NCI-H2081 treated with DMSO at 0.1 percent for 48 hours (cell line): ENCODE measurements at places on chromosomes 3 and 15.

DNA sequence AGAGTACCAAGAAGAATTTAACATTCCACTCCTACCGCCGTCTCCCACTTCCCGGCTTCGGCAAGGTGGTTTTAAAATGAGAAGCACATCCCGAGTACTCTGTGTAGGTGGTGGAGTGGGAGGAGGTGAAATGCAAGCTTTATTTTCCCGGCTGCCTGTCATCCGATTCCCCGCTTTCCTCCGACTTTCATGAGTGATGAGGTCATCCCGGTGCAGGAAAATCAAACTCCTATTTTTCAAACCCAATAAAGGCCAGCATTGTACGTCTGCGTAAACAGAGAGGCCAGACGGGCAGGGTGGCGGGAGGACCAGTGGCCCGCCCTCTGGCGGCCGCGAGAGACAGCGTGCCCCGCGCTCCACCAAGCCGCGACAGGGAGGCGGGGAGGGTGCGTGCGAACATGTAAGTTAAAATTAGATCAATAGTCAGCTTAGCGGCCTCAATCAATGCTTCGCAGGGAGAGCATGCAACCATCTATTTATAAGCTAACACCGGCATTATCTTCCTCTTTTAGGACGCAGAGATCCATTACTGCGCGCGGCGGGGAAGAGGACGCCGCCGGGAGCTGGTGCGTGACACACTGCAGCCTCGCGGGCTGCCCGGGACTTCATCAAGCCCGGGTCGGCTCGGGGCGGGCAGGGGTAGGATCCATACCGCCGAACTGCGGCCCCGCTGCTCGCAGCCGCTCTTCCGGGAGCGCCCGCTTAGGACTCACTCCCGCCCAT is 163.3 kb downstream of the CD47 start:
- DNase-seq: peak; percentile 49

- DNase-seq: no peak
Measured at GRCh38 chr3:112407214-112407887, 74.4 kb downstream of the CD200 start.

DNA sequence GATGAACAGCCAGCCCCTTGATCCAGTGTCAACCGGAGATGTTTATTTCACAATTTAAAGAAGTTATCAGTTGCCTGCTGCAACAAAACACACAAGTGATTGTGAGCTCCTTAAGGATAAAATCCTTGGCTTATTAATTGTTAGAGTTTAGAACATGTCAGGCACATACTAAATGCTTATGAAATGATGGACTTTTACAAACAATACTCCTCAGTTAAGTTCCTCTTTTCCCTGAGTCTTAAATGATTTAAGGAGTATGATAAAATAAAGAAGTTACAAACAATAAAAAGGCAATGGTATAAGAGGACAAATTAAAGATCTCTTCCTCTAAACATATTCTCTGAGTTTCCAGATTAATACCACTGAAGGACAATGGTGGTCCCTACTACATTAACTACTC is 5.7 kb downstream of the GHSR start:
- no peak for DNase-seq

- DNase-seq: no peak
Measured at GRCh38 chr15:31338879-31339557, 12.4 kb downstream of the KLF13 start.

GRCh38 chr3:11784971-11785377 is 61.7 kb downstream of the TAMM41 start:
- no peak for DNase-seq

DNA sequence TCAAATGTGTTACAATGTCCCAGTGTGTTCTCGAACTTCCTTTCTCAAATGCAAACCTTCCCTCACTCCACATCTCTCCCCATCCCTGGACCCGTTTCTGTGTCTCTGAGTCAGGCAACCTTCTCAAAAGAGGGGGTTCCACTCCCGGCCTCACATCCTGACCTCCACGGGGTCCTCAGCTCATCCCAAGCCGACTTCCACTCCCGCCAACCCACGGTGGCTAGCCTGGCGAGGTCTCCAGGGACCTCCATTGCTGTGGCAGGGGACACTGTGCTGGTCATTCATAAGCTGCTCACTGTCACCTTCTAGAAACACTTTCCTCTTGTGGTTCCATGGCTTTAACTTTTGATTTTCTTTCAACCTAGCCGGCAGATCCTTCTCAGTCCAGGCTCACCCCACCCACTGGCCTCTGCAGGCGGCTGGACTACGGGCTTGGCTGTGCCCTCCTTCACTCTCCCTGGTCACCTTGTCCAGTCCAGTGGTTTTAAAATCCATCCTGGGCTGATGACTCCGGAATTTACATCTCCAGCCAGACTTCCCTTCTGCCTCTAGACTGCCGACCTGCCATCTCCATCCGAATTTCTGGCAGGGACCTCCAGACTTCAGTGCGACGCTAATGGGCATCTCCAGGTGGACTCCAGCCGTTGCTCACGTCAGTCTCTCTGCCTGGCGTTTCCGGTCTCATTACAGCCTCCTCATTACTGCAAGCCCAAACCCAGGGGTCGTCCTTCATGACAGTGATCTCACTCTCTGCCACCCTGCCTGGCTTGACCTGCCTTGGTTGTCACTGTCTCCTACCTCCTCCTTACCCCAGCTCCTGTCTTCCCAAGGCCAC is 20.0 kb downstream of the ABTB1 start:
- no peak for DNase-seq

DNA sequence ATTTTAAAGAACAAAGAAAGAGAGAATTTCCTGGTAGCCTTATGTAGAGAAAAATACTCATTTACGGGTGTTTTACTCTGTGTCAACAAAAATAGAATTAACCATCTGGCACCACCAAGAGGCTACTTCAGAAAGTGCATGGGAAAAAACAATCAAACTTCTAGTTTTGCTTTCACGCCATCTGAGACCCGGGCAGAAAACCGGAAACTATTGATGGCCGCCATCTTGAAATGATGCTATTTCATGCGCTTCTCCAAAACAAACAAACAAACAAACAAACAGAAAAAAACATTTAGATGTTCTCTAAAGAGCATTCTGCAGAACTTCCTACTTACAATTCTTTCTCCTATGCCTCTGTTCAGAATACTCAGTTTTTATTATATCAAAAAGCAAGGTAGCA is 49.4 kb upstream of the SYNPR start:
- no peak for DNase-seq

GRCh38 chr3:48038971-48039481 is 22.8 kb upstream of the MAP4 start:
- DNase-seq: no peak

- DNase-seq: no peak
Measured at GRCh38 chr15:28977377-28978010, 91.7 kb downstream of the APBA2 start.

DNA sequence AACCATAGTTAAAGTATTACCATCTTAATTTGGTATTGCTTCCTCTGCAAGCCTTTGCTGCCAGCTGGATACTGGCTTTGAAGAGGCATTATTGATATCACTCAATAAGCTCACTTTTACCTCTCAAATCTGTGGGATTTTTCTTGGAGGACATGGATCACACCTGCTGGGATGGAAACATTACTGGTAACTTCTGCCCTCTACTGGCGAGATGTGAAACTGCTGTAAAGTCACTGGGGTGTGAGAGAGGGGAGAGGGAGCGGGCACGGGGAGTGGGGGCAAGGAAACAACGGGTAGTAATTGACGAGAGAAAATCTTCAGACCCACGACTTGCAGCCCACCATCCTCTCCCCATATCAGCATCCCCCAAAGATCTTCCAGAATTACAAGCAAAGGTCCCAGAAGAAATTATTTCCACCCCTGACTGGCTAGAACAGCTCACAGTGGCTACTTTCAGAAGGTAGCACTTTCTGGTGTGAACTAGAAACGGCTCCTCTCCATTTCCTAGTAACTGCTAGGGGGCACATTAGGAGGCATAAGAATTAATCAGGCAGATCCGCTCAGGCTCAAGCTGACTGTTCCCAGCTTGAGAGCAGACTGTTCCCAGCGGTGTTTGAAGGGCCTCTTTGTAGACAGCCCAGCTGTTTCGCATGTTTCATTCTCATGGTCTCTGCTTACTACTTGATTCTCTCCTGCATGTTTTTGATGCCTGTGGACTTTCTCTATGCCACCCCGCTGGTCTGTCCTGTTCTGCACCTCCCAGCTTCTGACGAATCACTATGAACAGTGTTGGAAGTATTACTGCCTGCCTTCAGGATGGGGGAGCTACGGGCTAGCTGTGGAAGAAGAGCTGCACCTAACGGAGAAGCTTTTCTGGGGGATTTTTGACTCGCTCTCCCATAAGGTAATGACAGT is 230.4 kb upstream of the CHRM5 start:
- DNase-seq: no peak

- DNase-seq: no peak
Measured at GRCh38 chr3:165667676-165668075, 169.5 kb downstream of the BCHE start.

GRCh38 chr3:20154078-20154477 is 31.9 kb downstream of the SGO1 start:
- no peak for DNase-seq

- no peak for DNase-seq
Measured at GRCh38 chr15:43376017-43376705, 5.3 kb downstream of the TUBGCP4 start.

GRCh38 chr15:73845507-73845906 is 27.9 kb upstream of the TBC1D21 start:
- DNase-seq: no peak

DNA sequence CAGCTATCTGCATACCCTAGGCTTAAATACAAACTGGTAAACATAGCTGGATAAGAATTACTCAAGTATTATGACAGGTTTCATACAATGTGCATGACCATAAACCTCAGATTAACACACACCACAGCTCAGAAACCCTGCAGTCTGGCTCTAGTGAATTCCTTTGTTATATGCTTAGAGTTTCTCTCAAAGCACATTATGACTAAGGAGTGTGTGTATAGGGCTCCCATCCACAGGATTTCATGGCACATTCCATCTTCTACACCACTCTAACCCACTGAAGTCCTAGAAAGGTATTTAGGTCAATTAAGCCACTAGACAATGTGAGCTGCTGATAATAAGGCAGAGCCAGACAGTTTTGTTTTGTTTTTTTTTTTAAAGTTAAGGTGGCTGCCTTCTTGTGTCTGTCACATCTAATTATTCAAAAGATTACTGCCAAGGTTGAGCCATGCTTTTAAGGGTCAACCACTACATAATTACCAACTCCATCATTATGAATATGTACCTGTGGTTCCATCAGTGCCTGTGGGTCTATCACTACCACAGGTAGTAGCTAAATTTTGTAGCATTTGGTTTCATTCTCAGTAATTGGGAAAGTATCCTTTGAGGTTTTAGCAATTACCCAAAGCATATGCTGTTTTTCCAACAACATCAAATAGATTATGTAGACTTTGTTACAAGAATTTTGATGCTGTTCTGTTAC is 107.0 kb downstream of the ALCAM start:
- no peak for DNase-seq

DNA sequence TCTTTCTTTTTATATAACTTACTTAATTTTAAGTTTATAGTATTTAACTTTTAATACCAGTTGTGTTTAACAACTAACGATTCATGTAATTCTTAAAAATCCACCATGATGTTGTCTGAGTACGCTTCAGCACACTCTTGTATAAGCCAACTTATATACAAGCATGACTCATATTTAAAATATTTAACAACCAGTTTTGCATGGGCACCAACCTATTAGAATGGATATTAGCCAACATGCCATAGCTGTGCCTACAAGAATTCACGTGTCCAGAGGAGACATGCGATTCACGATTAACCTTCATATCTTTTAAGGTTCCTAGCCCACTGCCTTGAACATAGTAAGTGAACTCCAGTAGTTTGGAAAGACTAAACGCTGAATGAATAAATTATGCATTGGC is 1023.2 kb downstream of the TBL1XR1 start:
- no peak for DNase-seq

DNA sequence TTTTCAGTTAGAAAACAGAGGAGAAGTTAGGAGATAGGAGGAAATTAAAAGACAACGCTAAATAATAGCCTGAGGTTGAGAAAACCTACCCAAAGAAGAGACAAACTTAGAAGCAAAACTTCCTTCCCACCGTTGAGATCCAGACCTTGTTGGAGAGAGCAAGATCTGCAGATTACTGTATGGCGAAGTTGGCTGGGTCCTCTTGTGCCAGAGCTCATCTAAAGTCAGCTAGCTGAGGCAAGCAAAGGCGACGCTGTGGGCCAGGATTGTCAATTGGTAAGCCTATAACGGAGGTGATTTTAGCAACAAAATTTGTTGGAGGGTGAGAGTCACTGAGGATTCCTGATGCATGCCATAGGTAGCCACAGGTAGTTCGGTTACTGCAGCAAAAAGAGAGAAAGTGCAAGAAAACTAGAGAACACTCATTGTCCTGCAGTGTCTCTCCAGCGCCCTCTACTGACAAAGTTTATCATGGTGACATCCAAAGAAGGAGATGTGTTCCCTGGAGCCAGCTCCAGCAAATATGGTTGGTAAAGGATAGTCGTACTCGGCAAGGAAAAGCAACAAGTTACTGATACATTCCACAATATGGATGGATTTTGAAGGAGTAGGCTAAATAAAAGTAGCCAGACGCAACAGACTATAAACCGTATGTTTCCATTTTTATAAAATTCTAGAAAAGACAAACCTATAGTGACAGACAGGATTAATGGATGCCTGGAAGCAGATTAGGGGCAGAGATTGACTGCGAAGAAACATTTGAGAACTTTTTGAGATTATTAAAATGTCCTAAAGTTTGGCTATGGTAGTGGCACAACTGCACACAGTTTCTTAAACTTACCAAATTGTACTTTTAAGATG is 9.8 kb upstream of the OR5K4 start:
- DNase-seq: peak; percentile 19

- DNase-seq: no peak
Measured at GRCh38 chr3:137787529-137787928, 23.4 kb downstream of the SOX14 start.

GRCh38 chr15:83538682-83539081 is 91.5 kb downstream of the SH3GL3 start:
- no peak for DNase-seq

GRCh38 chr3:195177422-195178123 is 93.4 kb downstream of the XXYLT1 start:
- DNase-seq: no peak

DNA sequence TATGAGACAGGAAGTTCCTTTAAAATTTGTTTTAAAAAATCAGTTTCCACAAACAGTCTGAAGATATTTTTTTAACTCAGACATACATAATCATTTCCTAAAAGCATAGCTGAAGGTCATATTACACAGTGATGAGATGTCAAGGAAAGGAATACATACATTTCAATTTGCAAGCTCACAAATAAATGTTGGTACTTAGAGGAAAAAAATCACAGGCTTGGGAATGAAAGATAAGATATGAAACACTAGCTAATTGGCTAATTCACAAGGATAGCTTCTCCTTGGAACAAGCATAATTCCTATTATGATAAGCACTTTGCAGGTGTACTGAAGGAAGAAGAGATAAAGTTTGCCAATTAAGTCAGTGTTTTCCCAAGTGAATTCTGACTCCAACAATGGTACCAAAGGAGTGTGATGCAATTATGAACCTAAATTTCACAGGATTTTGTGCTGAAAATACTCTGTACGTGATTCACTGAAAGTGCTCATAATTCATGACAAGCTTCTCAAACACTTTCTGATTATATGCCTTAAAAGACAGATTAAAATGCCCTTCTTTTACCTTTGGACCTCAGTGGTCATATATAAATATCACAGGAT is 112.4 kb downstream of the FRMD5 start:
- DNase-seq: no peak

- no peak for DNase-seq
Measured at GRCh38 chr15:100680726-100681125, 78.3 kb downstream of the ASB7 start.
